ENCODE measurements at places on chromosomes 2 and 18.

- DNase-seq, result no peak
These were observed 117.2 kb upstream of the KLF7 start for GRCh38 chr2:207282916-207283315.

DNA sequence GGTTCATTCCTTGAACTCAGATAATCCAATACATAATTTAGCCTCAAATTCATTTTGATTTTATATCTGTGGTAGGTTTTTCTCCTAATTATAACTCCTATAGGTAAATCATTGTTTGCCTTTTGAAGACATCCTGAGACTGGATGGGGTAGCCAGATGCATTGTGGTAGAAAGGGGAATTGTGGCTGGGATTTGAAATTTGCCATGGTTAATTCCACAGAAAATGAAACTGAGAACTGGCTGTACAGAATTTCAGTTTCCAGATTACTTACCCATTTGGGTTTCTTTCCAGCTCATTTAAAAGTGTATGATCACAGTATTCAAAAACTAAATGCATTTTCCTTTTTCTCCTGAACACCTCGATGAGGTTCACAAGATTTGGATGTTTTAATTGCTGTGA lies 18.2 kb downstream of the CDKL4 start:
- DNase-seq, result no peak

- DNase-seq, result no peak
These were observed 35.3 kb downstream of the MMADHC start for GRCh38 chr2:149552226-149552625.

GRCh38 chr18:9454061-9454703 lies 21.1 kb upstream of the RALBP1 start:
- no peak for DNase-seq

DNA sequence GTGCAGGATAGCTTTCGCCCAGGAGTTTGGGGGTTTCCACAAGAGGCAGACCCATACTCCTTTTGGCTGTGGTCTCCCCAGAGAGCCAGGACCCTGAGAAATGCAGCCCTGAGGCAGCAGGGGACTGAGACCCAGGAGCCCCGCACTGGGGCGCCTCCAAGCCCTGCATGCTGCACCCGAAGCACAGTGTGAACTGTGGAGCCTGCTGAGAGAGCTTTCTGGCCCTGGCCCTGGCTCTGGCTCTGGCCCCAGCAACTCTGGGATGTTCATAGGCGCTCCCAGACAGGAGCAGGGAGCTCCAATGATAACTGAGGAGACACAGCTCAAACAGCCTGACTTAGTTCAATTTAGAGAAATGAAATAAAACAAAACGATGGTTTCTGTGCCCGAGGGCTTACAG lies 96.4 kb upstream of the TEX51 start:
- no peak for DNase-seq

DNA sequence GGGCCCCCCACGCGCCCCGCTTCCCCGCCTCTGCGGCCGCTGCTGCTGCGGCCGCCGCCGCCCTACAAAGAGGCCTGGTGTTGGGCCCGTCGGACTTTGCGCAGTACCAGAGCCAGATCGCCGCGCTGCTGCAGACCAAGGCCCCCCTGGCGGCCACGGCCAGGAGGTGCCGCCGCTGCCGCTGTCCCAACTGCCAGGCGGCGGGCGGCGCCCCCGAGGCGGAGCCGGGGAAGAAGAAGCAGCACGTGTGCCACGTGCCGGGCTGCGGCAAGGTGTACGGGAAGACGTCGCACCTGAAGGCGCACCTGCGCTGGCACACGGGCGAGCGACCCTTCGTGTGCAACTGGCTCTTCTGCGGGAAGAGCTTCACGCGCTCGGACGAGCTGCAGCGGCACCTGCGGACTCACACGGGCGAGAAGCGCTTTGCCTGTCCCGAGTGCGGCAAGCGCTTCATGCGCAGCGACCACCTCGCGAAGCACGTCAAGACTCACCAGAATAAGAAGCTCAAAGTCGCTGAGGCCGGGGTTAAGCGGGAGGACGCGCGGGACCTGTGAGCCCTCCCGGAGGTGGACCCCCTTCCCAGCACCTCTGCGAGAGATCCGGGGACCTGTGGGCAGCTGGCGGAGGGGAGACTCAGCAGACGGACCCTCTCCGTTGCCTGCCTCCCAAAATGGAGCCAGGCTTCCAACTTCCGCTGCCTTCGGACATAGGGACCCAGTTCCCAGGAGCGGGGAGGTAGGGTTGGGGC lies 1.9 kb downstream of the SP5 start:
- DNase-seq, result no peak

DNA sequence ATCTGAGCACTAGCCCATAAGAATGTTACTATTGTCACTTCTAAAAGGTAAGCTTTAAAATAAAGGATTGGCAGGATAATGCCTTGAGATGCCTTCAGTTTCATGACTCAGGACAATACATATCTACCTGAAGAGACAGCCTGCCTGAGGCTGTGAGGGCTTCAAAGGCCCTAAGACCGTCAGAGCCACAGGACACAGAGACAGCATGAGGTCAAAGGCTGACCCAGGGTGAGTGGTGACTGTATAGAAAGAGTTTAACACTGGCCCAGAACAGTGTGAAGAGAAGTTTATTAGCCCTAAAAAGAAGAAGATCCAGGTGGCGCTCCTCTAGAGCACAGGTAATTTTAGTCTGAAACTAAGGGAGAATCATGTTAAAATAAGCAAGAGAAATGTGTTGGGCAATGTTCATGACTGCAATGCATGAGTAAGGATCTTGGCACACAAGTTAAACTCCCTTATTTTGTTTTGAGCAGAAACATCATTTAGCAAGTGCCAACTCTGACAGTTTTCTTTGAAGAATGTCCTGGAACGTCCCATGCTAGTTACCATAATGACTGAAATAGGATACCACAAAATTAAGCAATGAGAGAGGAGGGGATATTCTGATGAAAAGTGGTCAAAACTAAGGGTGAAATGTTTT lies 78.1 kb upstream of the FAM110C start:
- no peak for DNase-seq

- DNase-seq, result no peak
These were observed 127.2 kb downstream of the CALCRL start for GRCh38 chr2:187320846-187321245.

DNA sequence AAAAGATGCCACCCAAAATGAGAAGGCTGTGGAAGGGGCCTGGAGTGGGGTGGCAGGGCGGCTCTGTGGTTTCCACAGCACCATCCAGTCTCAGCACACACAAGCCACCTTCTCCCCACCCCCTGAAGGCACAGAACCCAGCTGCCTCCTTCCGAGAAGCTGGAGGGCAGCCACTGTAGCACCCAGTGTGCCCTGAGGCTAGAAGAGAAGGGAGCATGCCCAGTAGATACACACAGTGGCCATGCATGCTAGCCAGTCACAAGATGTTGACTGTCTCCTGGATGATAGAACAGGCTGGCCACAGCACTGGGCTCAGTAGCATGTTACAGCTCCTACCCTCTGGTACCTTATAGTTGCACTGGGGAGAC lies 148.9 kb upstream of the EPAS1 start:
- no peak for DNase-seq

- DNase-seq, result peak; percentile 81
These were observed 858.5 kb upstream of the PIK3C3 start for GRCh38 chr18:41096504-41096903.

DNA sequence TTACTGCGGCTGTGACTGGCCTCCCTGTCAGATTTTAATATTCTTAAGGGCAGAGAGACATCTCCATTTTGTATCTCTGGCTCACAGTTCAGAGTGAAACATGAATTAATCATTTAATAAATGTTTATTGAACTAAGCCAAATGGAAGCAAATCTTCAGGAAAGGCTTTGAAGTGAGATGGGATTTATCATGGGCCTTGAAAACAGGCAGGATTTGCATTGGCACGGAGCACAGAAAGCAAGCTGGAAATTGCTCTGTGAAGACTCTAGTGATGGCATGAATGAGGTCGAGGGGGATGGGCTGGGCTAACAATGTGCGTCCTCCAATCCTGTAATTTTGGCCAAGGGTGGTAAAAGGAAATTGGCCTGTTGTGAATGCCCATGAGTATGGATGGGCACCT lies 369.8 kb upstream of the SOX11 start:
- no peak for DNase-seq

DNA sequence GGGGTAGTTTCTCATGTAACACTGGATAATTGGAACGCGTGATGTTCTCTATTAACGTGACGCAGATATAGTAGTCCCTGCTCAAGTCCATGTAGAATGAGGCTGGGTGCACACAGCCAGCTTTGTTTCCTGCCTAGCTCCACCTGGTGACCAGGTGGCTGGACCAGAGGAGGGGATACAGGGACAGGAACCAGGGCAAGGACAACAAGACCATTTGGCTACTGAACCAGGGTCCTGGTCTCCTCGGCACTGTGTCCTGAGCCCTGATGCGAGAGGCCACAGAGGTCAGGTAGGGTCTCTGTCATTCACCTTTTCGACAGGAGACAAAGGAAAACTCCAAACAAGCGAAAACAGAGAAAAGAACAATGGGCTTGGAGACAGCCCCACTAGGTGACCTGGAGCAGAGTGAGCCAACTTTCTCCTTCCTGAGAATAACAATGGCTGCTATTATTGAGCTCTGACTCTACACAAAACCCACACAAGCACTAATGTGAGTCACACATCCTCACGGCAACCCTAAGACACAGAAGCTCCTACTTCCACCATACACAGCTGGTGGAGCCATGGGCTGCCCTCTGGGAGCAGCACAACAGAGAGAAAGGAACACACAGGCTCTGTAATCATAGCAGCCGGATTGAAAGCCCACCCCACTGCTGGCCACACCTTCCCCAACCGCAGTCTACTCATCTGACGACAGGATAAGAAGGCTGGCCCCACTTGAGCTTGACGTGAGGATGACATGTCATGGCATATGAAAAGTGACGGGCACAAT lies 67.3 kb upstream of the TEX51 start:
- peak; percentile 8 for DNase-seq

- no peak for DNase-seq
These were observed 7.2 kb upstream of the LBH start for GRCh38 chr2:30224151-30224550.

GRCh38 chr2:205500951-205501350 lies 181.3 kb upstream of the NRP2 start:
- no peak for DNase-seq

DNA sequence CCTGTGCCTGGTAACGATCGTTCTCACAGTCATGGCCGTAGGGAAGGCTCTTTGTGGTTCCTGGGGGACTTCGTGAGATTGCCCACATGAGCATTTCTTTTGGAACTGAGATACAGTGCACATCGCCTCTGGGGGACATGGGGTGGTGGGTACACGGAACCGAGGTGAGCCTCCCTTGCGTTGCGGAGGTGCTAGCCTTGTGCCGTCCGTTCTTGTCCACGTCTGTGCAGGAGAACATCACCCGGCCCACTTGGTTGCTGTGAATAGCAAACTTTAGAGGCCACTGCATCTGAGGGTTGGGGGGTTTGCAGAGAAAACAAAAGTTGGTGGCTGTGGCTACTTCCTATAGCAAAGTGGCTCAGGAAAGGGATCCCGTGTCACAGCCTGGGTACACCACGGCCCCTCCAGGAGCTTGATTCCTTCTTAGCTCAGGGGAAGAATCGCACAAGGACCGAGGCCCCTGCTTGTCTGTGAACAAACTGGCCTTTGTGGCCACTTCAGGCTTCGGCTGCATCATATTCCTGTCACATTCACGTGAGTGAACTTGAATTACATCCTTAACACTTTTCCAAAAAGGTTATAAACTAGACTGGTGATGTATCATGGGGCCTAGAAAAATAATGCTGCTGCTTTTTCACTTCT lies 72.6 kb downstream of the LRRFIP1 start:
- no peak for DNase-seq

DNA sequence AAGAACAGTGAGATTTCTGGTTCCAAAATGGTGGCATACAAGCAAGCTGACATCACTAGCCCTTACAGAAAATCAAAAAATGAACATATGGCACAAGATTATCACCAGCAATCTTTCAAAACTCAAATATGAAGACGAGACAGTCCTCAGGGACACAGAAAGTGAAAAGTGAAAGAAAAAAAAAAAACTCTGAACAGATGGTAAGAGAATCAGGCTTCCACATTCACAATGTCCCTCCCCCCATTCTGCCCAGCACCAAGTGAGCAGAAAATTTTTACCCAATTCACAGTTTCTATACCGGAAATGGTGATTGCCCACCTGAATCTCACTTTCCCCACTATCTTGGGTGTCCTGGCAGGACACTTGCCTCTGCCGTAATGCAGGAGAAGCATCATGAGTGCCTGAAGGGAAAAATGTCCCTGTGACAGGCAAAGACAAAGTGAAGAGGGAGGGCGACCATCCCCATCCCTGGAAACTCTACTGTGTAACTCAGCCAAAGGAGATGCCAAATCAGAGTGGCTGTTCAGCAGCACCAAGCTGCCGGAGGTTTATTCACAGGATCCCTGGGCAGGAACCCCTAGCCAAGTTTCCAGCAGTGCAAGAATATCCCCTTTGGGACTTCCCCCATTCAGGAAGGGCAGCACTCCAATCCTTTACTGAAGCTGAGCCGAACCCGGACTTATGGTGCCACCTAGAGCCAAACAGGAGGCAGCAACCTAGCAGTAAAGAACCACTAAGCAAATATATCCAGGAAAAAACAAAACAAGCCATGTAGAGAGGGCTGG lies 312.2 kb downstream of the LRATD1 start:
- peak; percentile 28 for DNase-seq

Data from A172 (cell line).